ENCODE measurements at places on chromosomes 13 and 19.

GRCh38 chr19:12778017-12778904, 2.9 kb upstream of the HOOK2 start:
- DNase-seq = no peak

DNA sequence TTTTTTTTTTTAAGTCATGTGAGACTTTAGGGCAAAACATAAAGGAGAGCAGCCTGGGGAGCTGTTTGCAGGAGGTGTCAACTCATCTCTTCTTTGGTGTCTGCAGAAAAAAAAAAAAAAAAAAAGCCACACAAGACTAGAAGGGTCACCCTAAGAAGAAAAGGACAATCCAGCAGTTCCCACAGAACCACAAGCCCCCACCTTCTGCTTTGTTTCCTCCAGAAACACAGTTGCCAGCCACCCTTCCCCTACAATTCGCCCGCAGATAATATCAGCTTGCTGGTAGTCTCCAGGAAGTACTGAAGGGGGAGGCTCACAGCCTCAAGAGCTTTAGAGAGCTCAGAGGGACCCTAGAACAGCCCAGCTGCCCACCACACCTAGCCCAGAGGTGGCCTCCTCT, 22.3 kb upstream of the ZBTB7A start:
- DNase-seq = peak; percentile 53

- DNase-seq = no peak
Observed at GRCh38 chr19:13102666-13103580, at the start of gene LYL1. TSS of gene LYL1 (minus strand) at chr19:13102858. CDS start at chr19:13101171, 1,687 bp downstream.

DNA sequence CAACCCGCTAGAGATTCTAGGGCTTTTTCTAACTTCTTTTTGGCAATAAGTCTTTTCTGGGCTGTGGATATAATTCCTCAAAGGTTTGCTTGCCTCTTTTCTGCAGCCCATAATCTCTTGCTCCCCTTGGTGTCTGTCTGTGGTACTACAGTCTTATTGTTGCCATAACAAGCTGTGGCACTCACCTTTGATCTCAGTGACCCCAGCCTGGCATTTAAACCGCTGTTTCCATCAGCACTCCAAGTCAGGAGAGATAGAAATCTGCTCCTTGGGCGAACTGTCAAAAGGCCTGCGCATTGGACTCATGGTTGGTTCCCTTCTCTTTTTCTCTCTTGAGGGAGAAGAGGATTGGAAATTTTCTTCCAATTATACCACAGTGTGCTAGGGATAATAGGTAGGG, 14.5 kb upstream of the MPHOSPH8 start:
- DNase-seq = no peak

- no peak for DNase-seq
Observed at GRCh38 chr13:22700246-22700887, 480.4 kb upstream of the SGCG start.

- DNase-seq = no peak
Observed at GRCh38 chr19:45508861-45509691, 1.8 kb downstream of the VASP start.

- no peak for DNase-seq
Observed at GRCh38 chr13:92255526-92255925, 857.1 kb downstream of the GPC5 start.

DNA sequence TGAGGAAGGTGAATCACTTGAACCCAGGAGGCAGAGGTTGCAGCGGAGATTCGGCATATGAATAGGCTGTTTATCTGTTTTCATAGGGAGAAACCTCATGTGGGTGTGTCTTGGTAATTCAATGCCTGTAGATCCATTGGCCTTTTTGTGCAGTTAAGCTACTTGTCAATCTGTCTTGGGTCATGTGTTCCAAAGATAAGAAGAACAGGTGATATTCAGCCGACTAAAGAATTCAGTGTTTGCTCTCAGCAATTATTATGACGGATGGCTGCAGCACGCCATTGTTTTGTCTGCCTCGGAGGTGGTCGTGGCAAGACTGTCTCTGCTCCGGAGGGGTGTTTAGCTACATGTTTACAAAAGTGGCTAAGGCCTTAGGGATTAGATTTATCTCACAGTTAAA, 573.0 kb upstream of the PCDH9 start:
- no peak for DNase-seq

DNA sequence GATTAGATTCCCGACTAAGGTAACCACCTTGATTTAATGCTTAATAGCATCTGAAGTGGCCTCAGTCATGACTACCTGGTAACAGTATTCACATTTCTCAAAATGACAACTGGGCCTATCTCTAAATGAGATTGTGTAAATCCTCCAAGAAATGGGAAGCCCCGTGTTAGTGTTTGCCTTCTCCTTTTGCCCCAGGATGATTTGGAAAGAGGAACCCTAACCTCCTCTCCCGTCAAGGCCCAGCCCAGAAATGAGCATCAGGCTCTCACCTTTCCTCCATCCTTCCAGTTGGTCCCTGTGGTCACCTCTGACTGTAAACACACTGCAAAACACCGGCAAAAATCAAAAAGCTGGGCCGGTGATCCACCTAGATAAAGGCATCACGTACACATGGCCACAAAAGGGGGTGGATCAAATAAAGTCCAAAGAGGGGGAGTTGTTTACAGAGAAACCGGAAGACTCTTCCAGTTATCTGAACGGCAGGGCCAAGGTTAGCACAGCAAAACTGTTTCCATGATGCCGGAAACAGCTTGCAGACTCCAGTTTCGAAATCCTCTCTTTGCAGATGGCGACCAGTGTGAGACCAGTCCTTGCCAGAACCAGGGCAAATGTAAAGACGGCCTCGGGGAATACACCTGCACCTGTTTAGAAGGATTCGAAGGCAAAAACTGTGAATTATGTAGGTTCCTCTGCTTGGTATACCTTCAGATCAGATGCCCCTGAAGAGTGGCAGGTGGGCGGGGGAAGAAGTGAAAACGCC, 16.4 kb downstream of the F10 start:
- DNase-seq = no peak

All from T-helper 1 cell (primary cell).